ENCODE measurements at places on chromosomes 1 and 21.

GRCh38 chr1:234745844-234746797, 136.1 kb upstream of the IRF2BP2 start:
- DNase-seq = no peak

DNA sequence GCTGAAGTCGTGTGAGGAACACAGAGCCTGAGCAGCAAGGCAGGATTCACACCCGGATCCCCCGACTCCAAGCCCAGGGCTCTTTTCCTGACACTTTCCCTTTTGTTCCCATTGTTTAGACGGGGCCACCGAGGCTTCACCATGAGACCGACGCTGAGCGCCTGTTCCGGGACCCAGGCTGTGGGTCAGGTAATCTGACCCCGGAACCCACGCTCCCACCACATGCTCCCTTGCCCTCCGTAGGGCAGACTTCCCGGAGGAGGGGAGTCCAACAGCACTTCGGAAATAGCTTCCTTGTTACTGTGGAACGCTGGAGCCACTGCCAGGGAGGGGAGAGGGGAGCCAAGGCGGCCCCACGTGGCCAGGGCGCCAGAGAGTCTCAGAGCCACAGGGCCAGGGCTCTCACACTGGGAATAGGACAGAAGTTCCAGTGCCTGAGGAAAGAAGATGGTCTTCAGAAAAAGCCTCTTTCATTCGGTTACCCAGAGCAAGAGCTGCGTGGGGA, 18.4 kb downstream of the RUNX3 start:
- no peak for DNase-seq

- no peak for DNase-seq
These were observed 96.2 kb downstream of the GALNT2 start for GRCh38 chr1:230163205-230163604.

GRCh38 chr21:27677546-27677945, 710.7 kb upstream of the ADAMTS5 start:
- no peak for DNase-seq

GRCh38 chr1:2425892-2426291, 13.5 kb upstream of the PEX10 start:
- DNase-seq = no peak

GRCh38 chr1:233587196-233587595, 26.7 kb upstream of the KCNK1 start:
- no peak for DNase-seq

- DNase-seq = no peak
These were observed 14.4 kb downstream of the CD55 start for GRCh38 chr1:207335695-207336363.

DNA sequence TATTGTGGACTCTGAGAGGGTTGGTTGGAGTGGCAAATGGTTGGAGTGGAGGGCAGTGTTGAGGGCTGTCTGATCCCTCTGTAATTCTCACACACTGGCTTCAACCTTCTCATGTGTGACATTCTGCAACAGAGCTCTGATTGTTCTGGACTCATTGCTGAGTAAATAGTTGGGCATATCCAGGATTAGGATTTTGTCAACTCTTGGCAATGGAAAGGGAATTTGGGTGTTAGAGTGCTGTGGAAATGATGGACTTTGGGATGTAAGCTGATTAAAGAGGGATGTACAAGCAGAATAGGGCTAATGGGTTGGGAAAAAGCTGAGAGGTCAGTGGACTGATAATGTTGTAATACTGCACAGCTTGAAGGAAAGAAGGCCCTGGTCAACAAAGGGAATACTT, 16.5 kb downstream of the TLCD4 start:
- no peak for DNase-seq

DNA sequence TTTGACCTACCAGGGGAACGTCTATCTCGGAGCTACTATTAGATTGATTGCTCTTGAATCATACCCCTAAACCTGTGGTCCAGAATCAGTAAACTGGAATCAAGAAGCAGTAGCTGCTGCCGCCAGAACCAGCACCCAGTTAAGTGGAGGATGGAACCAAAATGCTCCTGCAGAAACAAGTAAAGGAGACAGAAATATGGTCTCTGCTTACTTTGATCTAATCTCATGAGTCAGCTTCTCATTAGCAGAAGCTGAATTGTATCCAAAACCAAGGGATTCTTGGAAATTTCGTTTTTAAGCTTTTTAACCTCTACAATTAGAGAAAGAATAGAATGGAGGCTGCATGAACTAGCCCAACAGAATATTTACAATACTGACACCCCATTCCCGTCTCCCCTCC, 42.6 kb upstream of the PIGV start:
- DNase-seq = no peak

GRCh38 chr21:33202464-33203363, 27.0 kb upstream of the IFNAR2 start:
- DNase-seq = no peak

DNA sequence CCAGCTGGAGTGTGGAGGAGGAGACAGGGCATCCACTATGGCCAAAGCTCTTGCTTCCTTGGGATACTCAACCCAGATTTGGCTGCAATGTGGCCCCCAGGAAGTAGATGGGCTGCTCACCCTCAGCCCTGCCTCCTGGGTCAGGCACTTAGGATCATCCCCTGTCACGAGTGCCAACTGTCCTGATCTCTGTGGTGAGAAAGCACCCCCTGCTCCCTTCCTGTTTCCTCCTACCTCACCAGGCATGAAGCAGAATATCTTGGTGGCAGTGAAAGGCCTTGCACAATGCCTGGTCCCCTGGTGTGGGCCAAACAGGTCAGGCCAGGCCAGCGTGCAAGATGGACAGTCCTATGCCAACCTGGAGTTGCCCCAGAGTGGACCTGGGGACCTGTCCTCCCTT, 211.7 kb downstream of the GRIK3 start:
- DNase-seq = no peak

DNA sequence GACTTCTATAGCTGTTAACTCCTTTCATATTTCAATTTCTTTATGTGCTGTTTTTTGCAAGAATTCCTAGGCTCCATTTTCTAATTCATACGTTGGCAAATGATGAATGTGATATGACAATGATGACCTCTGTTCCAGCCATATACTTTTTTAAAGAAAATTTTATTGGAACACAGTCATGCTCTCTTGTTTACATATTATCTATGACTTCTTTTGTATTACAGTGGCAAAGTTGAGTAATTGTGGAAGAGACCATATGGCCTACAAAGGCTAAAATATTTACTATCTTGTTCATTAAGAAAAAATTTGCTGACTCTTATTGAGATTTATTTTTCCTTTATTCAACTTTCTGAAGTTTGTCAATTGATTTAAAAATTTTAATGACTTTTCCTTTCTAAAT, 7.1 kb downstream of the IFI44L start:
- DNase-seq = no peak

DNA sequence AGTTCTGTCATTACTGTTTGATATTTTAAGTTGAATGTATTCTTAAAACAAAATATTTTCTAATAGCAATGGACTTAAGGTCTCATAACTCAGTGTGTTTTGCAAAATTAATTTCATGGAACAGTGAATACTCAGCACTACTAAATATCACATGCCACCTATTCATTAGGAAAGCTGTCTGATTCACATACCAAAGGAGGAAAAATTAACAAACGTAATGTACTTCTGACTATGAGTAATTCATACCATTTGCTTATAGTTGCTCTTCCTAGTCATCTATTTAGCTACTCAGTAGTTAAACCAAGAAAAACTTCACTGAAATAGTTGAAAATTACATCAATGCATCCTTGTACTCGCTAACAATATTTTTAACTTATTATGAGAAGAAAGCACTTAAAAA, 35.2 kb downstream of the TP53BP2 start:
- no peak for DNase-seq

DNA sequence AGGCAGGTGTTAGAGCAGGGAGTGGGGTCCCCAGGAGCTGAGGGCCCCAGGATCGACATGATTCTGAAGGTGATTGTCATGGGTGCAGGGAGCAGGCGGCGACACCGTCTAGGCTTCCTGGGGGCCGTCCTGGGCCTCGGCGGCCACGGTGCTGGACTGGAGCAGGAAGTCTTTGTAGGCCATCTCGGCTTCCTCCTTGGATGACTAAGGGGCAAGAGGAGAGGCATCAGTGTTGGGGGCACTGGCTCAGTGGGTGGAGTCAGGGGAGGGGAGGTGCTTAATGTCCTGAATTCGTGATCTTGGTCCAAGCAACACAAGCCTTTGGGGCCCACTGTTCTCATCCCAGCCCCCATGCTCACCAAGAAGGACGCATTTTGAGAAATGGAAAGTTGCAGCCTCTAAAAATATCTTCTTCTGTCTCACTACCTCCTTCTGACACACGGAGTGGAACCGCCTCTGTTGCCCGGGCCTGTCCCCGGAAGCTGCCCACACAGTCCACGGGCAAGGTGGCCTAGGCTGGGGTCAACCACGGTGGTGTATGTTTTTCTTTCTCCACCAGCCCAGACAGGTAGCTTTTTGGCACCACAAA, 8.6 kb upstream of the FCMR start:
- no peak for DNase-seq

DNA sequence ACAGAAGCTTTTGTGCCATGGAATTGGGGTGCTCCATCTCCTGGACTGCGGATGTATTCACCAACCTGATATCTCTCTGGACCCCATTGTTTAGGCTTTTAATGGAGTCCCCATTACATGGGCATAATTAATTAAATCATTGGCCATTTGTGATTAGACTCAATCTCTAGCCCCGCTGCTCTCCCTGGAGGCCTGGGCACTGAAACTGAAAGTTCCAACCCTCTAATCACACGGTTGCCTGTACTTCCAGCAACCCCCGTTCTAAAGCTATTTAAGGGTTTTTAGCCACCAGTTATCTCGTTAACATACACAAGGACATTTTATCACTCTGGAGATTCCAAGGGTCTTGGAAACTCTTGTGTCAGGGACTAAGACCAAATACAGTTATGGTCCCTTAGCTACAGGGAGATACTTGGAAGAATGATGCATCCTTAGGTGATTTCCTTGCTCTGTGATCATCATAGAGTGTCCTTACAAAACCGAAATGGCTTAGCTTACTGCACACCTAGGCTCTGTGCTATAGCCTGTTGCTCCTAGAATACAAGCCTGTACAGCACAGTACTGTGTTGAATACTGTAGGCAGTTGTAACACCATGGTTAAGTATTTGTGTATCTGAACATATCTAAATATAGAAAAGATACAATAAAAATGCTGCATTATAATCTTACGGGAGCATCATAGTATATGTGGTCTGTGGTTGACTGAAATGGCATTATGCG, 71.8 kb downstream of the VPS13D start:
- no peak for DNase-seq

GRCh38 chr1:115402753-115403184, 64.7 kb upstream of the NGF start:
- DNase-seq = no peak

DNA sequence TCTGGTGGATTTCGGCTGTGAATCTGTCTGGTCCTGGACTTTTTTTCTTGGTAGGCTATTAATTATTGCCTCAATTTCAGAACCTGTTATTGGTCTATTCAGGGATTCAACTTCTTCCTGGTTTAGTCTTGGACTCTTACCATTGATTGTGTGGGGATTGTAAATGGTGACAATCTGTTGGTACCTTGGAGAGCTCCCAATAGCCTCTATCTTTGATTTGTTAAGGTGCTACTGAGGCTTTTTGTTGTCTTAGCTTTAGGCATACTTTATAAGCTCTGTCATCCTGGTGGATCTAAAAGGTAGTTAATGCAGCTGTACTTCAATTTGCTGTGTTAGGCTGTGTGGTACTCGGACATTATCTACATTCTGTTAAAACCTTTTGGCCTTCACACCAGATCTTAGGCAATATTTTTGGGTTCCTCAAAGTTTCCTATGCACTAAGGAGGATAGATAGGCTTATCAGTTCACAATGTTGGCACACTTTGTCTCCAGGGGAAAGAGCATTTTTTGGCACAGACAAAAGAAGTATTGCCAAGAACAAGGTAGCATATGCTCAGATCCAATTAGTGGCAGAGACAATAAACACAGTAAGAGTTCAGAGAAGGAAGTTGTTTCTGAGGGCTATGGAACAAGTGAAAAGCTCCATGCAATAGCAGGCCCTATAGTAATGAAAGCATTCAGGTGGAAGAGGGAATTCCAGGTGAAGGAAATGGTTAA, 230.4 kb downstream of the PDE4B start:
- no peak for DNase-seq

- no peak for DNase-seq
These were observed 57.0 kb downstream of the WARS2 start for GRCh38 chr1:119083479-119083878.

DNA sequence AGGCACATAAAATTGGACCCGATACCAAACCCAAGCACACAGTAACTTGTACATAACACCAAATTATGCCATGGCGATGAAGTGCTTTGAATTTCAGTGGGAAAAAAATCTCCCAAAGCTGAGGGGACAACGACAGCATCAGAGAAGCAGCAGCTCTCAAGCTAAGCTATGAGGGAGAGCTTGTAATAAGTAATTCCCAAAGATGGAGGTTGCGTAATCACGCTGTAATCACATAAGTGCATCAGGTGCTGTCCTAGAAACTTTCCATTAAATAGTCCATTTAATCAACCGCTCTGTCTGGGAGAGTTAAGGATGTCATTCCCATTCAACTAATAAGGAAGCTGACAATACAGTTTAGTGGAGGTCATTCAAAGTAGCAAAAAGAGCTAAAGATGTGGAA, 37.6 kb upstream of the KRTAP19-8 start:
- no peak for DNase-seq

GRCh38 chr1:198929961-198930599, 291.2 kb downstream of the PTPRC start:
- no peak for DNase-seq

GRCh38 chr1:19484798-19485361, 459 bp downstream of the CAPZB start:
- peak; percentile 59 for DNase-seq

- DNase-seq = no peak
These were observed 328.8 kb downstream of the KCTD3 start for GRCh38 chr1:215895893-215896292.

DNA sequence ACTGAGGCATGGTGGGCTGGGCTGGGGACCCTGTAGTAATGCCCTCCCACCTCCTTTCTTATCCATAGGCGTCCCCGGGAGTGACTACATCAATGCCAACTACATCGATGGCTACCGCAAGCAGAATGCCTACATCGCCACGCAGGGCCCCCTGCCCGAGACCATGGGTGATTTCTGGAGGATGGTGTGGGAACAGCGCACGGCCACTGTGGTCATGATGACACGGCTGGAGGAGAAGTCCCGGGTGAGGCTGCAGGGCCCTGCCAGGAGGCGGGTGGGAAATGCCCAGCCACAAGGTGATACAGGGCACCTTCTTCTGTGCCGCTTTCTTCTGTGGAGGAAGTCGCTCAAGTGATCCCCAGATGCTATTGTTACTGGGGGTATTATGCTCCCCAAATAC, 32.3 kb upstream of the KDM4A start:
- no peak for DNase-seq

- DNase-seq = no peak
These were observed 273.2 kb downstream of the GRIK3 start for GRCh38 chr1:36761113-36761512.

DNA sequence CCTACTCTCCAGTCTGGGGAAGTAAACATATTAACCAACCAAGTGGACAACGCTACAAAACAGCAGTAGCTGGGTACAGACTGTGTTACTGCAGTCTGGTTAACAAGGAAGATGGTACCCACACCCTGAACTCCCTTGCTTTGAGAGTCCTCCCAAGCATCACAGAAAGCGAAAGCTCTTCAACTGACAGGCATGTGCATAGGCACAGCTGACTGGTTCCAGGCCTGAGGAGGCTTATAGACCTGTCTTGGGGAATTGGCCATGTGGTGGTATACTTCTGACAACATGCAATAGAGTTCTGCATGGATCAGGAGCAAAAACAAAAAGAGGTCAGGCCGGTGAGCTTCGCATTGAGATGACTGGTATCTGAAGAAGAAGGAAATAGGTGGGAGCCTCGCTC, 17.4 kb downstream of the LMX1A start:
- no peak for DNase-seq

- DNase-seq = no peak
These were observed 26.1 kb upstream of the PSMG1 start for GRCh38 chr21:39209334-39209688.
